NCI-H1694 treated with DMSO at 0.1 percent for 48 hours (cell line): ENCODE measurements at places on chromosomes 2 and 18.

DNA sequence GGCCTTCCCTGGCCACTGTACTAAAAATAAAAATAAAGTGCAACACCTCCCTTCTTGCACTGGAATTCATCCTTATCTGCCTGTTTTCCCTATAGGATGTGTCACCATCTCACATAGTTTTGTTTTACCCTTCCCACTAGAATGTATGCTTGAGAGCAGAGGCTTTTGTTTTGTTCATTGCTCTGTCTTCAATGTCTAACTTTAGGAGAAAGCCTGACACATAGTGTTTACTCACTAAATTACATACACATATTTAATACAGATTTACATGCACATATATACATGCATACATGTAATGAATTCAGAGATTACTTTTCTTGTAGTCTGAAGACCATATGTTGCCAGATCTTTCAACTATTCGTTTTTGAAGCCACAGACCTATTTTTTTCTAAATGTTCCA, 23.0 kb downstream of the CD302 start:
- no peak for DNase-seq

DNA sequence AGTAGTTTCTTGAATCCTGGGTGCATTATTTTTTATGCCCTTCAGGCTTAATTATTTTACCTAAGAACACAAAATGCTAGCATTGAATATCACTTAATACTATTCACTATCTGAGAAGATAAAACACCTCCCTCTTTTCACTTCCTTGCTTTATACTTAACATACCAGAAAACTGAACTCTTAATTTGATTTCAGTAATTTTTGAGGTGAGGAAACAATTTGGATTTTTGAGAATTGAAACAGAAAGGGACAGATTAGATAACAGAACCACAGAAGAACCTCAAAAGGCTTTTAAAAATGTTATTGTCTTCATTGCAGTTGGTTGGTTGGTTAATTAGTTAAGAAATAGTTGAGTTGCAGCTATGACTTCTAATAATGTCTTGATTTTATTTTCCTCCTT, 69.5 kb downstream of the GPD2 start:
- no peak for DNase-seq

DNA sequence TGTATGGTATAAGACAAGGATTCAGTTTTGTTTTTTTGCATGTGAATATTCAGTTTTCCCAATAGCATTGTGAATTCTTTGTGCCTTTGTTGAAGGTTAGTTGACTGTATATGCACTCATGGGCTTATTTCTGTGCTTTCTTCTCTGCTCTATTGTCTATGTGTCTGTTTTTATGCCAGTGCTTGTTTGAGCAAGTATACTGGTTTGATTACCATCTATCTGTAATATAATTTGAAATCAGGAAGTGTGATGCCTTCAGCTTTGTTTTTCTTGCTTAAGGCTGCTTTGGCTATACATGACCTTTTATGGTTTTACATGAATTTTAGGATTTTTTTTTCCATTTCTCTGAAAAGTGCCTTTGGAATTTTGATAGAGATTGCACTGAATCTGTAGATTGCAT, 23.5 kb downstream of the COLEC11 start:
- DNase-seq: no peak

- DNase-seq: no peak
These were observed 166.5 kb upstream of the COPS8 start for GRCh38 chr2:236919209-236919608.
